ENCODE measurements at places on chromosomes 5 and 9.

DNA sequence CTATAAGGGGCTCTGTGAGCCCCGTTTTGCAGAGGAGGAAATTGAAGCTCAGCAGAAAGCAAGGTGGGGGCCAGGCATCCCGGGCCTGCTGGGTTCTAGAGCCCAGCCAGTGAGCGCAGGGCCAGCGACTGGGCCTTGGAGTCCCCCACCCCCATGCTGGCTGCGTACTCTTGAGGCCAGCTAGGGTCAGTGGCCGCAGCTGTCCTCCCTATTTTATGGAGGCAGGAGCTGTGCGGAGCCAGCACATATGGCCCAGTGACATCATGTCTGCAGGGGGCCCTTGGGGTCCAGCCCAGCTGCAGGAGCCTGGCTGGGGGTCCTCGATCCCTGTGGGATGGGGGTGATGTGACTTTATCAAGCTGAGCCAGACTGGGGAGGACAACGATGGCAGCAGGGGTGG lies 71.3 kb downstream of the HMCN2 start:
- no peaks in the 10 kb centered on the region for H3K36me3 ChIP-seq
- no peak overlapping the region for H3K4me3 ChIP-seq
- H3K4me1 ChIP-seq: no peaks in the 10 kb centered on the region

- H3K4me1 ChIP-seq: peaks cover 5% of the 10 kb centered on the region
- H3K27ac ChIP-seq: no peak overlapping the region
- H3K36me3 ChIP-seq: no peaks in the 10 kb centered on the region
- H3K4me3 ChIP-seq: no peak overlapping the region
- H3K27me3 ChIP-seq: peaks cover 46% of the 10 kb centered on the region
These were observed 1.4 kb upstream of the FSTL4 start for GRCh38 chr5:133613743-133614142.

DNA sequence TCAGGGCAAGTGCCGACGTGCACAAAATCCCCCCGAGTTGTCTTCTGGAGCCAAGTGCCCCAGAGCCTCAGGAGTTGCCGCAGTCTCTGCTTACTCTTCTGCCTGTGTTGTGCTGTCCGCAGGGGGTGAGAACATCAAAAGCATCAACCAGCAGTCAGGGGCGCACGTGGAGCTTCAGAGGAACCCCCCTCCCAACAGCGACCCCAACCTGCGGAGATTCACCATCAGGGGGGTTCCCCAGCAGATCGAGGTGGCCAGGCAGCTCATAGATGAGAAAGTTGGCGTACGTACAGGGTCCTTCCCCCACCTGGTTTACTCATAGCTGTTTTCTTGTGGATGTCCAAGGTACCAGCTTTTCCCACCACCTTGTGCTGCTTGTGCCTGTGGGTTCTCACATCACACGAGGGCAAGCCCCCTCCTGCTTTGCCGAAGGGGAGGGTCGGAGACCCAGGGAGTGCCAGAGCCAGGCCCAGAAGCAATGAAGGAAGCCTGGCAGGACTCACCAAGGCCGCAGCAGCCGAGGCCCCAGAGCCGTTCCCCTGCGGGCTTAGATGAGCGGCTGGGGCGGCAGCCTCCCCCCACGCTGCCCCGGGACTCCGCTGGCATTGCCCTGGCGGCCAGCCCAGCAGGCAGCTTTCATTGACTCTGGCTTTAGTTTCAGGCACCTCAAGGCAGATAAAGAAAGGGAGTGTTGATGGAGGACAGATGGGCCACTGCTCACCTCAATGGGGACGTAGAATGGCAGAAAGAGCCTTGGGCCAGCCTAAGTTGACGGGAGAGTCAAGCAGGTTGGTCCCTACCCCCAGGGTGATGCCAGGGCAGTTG lies 33.7 kb upstream of the PRDM12 start:
- no peak for DNase-seq
- H3K4me1 ChIP-seq: no peaks in the 10 kb centered on the region
- H3K27me3 ChIP-seq: no peaks in the 10 kb centered on the region
- no peak overlapping the region for H3K4me3 ChIP-seq

DNA sequence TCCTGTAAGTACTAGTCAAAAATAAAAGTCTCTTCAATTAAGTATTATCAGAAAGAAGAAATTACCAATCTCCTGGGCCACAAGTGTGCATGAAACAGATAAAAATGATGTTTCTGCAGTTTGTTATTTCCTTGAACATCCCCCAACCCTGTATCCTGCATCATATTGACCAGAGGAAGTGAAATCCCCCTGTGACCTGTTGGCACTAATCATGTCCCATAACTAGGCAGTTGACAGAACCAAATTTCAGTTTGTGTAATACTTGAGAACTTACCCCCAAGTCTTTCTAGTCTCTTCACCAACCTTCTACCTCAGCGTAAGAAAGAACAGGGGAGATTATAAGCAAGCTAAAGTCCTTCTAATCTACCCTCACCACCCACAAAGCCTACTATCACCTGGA lies 368.2 kb upstream of the PDE4D start:
- DNase-seq: no peak
- H3K4me1 ChIP-seq: peaks cover 7% of the 10 kb centered on the region
- no peak overlapping the region for H3K4me3 ChIP-seq
- H3K27me3 ChIP-seq: peaks cover 2% of the 10 kb centered on the region
- no peak overlapping the region for H3K27ac ChIP-seq

DNA sequence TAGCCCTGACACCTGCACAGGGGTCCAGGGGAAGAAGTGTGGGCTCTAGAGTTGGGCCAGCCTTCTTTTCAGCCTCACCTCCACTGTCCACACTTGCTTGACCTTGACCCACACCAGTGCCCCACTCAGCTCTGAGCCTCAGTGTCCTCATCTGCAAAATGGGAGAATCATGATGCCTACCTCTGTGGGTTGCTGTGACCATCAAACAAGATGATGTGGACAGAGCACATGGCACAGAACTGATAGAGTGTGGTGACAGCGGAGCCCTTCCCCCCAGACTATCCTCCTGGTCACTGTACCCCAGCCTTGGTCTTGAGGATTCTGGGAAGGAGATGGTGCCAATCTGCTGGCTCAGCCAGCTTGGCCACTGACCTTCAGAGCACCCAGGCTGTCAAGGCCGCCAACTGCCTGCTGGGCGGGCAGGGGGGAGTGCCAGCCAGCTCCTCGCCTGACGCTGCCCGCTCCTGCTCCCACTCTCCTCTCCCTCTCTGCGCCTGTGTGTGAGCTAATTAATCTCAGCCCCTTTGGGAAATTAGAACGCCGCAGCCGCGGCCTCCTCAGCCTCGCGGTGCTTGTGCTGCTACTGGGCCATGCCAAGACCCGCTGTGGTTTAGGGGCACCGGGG lies 16.7 kb downstream of the CXXC5 start:
- DNase-seq: no peak
- H3K4me1 ChIP-seq: peaks cover 31% of the 10 kb centered on the region
- H3K36me3 ChIP-seq: no peaks in the 10 kb centered on the region
- H3K4me3 ChIP-seq: no peak overlapping the region

DNA sequence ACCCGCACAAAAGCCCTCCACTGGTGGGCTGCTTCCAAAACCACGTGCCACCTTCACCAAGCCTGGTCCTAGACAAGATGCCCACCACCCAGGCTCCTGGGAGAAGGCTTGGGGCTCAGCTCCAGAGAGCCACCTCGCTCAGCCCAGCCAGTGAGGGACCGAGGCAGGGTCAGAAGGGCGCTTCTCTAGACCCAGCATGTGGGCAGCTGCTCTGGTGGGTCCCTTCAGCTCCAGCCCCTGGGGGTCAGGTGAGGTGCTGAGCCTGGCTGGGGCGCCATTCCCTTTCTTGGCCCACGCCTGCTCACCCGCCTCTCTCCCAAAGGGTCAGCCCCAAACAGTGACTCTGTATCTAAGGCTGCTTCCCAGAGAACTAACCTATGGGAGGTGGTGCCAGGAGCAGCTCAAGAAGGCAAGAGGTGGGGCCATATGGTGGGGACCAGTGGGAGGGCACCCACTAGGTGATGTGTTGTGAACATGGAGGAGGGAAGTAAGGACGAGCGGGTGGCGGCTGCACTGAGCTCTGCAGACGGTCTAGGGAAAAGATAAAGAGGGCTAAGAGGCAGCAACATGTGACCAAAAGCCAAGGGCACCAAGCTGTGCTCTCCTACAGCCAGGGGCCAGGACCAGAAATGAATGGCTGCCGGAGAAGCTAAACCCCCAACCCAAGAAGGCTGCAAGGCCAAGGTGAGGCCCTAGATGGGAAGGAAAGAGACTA lies 79.3 kb downstream of the CAMSAP1 start:
- no peak overlapping the region for H3K27ac ChIP-seq
- no peaks in the 10 kb centered on the region for H3K4me1 ChIP-seq
- no peak for DNase-seq
- no peaks in the 10 kb centered on the region for H3K27me3 ChIP-seq

Data from endothelial cell of umbilical vein (primary cell).